ENCODE measurements at places on chromosomes 16 and 17.

- DNase-seq: no peak
Measured at GRCh38 chr17:10920558-10921108, 82.7 kb upstream of the PIRT start.

- no peak for DNase-seq
Measured at GRCh38 chr16:70467608-70468007, 13.2 kb downstream of the FCSK start.

GRCh38 chr17:61463316-61464129, 11.3 kb downstream of the TBX4 start:
- DNase-seq: peak; percentile 64

GRCh38 chr16:48091117-48091516, 64.7 kb downstream of the ABCC12 start:
- no peak for DNase-seq

GRCh38 chr17:31654936-31655335, 204.1 kb downstream of the COPRS start:
- DNase-seq: no peak

DNA sequence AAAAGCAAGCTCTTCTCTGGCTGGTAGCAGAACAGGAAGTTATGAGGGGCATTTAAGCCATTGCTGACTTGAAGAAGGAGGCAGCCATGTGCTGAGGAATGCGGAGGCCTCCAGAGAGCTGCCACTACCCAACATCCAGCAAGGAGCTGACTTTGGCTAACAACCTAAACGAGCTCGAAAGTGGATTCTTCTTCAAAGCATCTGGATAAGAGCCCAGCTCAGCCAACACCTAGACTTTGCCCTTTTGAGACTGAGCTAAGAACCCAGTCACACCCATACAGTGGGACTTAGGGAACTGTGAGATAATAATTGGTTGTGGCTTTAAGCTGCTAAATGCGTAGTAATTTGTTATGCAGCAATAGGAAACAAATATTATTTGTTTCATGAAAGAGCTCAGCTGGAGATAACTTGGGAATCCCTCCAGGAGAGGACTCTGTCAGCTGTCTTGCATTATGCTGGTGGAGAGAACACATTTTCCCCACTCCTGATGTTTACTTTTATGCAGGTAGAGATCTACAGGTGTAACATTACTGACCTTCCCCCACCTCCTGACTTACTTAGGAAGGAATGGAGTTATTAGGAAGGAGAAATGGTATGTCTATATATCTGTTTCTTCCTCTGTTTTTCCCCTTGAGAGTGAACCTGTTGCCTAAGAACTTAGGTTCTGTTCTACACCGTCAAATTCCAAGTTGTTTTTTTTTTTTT, 52.7 kb upstream of the ZNF629 start:
- no peak for DNase-seq

DNA sequence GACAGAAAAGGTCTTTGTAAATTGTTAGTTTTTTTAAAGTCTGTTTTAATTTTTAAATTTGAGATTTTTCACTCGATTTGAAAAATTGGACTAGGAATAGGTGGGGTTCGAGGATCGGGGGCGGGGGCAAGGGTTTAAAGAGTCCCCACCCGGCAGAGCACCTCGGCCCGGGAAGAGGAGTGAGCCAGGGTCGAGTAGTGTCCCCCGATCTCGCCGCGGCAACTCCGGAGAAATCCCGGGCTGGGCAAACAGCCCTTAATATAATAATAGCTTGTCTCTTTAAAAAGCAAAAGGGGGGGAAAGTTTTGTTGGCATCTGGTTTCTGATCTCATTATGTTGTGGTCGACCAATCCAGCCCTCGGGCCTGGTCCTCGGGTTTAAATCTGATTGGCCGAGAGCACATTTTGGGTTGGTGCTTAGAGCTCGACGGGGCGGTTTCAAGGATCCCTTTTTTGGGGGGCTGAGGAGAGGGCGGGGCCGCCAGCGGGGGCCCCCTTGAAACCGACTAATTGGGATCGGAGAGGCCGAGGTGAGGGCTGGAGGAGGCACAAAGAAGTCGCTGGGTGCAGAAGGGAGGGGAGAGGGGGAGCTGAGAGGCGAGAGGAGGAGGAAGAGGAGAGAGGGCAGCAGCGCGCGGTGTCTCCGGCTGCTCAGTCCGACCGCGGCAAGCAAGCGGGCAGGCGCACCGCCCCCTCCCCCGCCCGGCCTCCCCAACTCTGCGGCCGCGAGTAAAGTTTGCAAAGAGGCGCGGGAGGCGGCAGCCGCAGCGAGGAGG, at the start of gene FZD2:
Gene FZD2 (plus strand): TSS at position 653 of the 775 bp plus-strand sequence. CDS start 205 bp downstream, outside the sequence.
- DNase-seq: peak; percentile 92

DNA sequence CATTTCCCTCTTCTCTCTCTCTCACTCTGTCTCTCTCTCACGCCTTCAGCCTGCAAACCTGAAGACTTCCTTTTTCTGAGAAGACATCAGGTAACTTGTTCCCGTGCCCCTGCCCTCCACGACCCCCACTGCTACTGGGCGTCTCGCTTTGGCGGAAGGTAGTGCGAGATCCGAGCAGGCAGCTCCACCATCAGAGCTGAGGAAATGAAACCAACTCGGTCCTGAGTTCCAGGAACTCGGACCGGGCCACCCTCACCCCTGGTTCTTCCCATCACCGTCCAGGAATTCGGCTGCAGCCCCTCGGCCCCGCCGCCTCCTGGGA, 585 bp downstream of the MLKL start:
- no peak for DNase-seq

- DNase-seq: no peak
Measured at GRCh38 chr16:10943064-10943353, 741 bp upstream of the DEXI start.

GRCh38 chr17:67058036-67058435, 13.7 kb downstream of the CACNG1 start:
- DNase-seq: no peak

DNA sequence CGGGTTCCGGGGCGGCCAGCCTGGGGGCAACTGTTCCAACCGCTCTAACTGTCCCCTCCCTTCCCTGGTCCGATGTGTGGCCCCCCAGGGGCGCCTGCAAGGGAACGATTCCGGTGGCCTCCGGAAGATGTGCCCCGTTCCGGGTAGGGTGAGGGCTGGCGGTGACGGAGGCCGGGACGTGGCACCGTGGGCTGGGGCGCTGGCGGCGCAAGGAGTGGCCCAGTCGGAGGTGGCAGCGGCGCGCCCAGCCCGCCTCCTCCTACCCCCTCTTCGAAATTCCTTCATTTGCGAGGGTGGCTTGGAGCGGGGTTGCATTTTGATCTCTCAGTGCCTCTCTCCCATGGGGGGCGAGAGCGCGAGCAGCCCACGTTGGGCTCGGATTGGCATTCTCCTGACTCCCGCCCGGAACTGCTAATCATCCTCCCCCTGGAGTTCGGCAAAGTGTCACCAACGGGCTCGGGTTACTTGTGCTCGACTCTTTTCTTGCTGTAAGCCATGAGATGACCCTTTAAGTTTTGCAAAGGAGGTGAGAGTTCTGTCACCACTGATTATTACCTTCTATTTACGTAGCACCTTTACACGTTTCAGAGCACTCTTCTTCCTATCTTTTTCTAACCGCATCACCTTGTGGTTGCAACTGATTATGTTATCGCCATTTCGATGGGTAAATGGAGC, 622 bp downstream of the NDEL1 start:
- peak; percentile 83 for DNase-seq

GRCh38 chr16:67517661-67518423, 10.8 kb upstream of the RIPOR1 start:
- no peak for DNase-seq

DNA sequence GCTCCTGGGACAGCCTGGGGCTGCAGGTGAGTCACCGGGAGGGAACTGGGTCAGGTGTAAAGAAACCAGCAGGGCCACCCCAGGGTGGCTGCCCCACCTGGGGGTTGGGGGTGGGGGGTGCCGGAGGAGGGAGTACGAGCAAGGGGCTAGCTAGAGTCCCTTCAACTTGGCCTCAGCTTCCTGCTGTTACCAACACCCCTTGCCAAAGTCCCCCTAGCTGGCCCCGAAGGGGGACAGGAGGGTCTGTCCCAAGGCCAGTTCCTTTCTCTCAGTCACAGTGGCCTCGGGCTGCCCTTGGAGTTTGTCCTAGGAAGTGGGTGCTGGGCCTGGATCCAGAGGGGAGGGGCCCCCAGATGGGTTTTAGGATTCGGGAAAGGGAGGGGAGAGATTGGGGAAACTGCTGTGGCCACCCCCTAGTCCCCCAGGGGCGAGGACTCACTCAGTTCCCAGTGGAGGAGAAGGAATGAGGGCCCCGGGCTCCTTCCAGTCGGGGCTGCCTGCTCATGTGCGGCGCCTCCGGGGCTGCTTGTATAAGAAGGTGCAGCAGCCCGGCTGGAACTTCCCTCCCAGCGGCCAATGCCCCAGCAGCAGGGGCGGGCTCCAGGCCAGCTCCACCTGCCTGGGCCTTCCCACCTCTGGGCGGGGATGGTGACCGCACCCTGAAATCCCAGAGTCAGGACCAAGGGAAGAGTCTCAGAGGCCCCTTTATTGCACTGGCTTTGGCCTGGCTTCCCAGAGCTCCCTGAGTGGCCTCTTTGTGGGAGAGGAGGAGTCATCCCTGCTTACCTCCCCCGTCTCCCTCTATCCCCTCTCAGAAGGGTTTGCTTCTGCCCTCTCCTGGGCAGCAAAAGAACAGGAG, 7.3 kb downstream of the ARHGAP27 start:
- peak; percentile 83 for DNase-seq

- peak; percentile 7 for DNase-seq
Measured at GRCh38 chr16:66442502-66443268, 15.6 kb downstream of the BEAN1 start.

- no peak for DNase-seq
Measured at GRCh38 chr17:20066253-20066652, 57.1 kb downstream of the SPECC1 start.

GRCh38 chr17:30812218-30813177, 12.0 kb downstream of the CRLF3 start:
- no peak for DNase-seq

- DNase-seq: no peak
Measured at GRCh38 chr16:11308493-11309283, 27.6 kb upstream of the PRM1 start.

- peak; percentile 92 for DNase-seq
Measured at GRCh38 chr16:67170168-67170948, at the start of gene NOL3. Gene NOL3 (plus strand): TSS chr16:67170538.
